ENCODE measurements at places on chromosomes 7 and 10.

DNA sequence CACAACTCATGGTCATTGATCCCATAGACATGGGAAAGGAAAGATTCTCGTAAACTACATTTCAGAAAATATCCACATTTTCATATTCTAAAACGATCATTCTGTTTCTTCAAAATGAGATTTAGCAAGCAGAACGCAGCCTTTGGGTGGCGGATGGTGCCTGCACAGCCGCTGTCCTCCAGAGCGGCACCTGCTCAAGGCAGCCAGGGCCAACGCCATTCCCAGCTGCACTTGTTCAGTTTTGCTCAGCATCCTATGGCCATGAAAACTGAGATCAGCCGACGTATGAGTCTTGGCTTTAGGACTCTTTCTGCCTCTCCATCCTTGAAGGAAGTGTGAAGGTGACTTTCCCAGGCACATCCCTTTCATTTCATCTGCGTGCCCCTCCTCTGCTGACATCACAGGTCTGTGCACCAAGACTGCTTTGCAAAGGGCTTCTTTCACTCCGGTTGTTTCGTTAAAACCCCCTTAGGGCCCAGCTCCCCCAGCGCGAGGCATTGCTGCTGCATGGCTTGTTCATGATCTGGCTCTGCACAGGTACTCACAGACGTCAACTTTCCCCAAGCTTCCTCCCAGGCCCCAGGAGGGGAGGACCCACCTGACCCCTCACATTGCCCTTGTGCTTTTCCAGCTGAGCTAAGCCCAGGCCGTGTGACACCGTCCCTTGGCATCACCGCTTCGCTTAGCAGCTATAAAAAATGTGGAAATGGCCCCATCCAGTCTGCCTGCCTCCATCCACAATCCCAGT lies 37.2 kb downstream of the TCERG1L start:
- DNase-seq = peak; percentile 62

DNA sequence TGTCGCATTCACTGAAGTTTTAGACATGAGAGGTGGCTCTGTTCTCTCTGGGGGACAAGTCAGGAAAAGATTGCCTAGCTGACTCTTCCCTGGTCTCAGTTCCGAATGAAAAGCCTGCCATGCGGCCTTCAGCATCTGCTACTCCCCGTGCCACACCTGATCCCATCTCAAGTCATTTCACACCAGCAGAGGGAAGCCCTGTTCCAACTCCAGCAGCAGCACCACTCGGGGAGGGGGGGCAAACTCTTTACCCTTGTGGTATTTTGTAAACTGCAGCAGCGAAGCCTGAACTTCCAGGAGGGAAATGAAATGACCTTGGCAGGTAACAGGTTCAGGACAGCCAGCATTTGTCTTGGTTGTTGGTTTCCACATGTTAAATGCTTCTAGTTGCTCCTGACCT lies 13.8 kb downstream of the LRRC4 start:
- no peak for DNase-seq

DNA sequence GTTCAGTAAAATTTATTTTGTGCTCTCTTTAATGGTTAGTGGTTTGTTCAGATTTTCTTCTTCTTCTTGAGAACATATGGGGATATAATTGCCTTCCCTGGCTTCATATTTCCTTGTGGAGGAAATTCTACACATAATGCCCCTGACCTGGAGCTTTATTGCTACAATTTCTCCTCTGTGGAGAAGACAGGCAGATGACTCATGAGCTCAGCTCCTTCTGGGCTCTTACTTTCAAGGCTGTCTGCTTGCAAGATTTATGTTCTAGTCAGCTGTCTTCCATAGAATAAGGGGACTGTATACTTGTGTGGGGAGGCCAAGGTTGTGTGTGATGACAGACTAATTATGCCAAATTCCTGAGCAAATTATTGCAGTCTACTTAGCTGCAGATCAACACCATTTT lies 1.6 kb downstream of the LRRD1 start:
- DNase-seq = no peak

GRCh38 chr10:126569513-126570244 lies 100.8 kb downstream of the C10orf90 start:
- DNase-seq = no peak

DNA sequence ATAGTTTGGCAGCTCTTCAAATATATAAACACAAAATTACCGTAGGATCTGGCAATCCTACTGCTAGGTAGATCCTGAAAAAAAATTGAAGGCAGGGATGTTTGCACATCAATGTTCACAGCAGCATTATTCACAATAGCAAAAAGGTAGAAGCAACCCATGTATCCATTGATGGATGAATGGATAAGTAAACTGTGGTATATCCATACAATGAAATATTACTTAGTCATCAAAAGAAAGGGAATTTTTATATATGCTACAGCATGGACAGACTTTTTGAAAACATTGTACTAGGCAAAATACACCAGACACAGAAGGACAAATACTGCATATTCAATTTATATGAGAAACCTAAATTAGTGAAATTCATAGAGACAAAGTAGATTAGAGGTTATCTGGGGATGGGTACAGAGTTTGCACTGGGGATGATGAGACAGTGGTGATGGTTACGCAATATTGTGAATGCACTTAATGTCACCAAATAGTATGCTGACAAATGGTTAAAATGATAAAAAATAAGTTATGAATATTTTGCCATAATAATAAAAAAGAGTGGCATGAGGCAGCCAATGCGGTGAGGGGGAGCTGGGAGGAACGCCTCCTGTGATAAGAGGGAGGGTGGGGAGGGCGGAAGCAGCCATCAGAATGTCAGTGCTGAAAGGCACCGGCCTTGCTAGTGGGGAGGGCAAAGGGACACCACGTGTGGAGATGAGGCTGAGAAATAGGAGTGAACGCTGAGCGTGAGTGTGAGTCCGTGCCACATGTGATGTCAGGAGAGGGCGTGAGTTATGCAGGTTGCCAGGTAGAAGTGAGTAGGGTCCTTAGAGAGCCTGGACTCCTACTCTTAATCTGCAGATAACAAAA lies 386.1 kb upstream of the PODXL start:
- DNase-seq = no peak

DNA sequence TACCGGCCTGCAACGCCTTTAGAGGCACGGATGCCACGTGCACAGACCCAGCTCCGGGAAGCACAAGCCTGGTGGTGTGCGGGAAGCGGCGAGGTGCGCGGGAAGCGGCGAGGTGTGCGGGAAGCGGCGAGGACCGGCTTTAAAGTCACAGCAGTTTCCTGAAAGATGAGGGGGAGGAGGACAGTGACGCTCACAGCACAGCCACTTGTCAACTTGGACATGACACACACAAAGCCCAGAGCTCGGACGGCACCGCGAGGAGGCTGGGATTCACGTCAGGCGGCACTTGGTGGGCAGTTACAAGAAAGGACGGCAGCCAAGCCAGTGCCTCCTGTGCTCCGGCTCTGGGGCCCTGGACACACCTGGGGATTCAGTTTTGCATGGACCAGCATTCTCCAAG lies 525.9 kb downstream of the DNAJB6 start:
- DNase-seq = no peak

GRCh38 chr7:42080841-42081586 lies 156.0 kb downstream of the GLI3 start:
- no peak for DNase-seq

DNA sequence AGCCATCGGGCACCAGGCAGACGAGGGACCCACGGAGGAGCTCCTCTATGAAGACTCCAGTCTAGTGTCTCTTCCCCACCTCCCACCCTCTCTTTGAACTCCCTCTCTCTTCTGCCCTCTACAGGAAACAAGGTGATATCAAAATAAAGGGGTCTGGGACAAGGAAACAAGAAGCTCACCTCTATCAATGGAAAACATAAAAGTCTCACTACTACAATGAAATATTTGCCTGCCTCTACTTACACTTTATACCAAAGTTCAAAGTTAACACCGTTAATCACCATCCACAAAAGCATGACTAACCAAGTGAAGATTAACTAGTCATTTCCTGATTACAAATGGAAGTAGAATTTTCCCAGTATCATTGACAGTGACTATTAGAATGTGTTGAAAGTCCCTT lies 82.2 kb downstream of the PARD3 start:
- no peak for DNase-seq

DNA sequence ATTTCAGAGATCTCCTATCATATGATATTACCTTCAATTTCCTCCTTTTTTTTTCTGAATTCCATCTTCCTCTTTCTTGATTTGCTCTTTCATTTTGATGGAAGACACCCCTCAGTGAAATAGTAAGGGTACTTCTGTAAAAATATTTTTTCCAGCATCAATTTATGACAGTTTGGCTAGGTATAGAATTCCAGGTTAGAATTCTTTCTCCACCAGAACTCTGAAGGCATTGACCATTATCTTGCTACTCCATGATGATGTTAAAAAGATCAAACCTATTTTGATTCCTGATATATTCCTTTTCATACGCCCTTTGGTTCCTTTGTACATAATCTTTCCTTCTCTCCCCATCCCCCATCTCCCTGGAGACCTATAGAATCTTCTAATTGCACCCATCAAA lies 48.4 kb downstream of the MTPAP start:
- DNase-seq = no peak

- no peak for DNase-seq
These were observed 89.3 kb upstream of the PITRM1 start for GRCh38 chr10:3261921-3262320.

DNA sequence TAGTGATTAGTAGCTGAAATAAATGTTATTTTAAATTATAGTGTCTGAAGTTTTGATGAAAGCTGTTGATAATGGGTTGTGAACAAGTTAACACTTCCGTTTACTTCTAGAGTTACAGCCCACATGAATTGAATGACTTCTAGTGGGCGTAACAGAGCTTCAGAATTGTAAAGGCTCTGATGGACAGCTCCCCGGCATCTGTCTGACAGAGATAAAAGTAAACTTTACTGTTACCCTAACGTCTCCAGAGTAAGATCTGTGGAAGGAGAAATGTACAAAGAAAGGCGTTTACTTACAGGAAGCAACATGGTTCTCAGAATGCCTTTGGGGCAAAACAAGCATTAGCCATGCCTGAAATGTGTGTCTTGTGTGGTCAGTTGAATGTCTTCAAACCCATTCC lies 124.4 kb downstream of the ADARB2 start:
- no peak for DNase-seq

- DNase-seq = no peak
These were observed 34.2 kb upstream of the LAMB1 start for GRCh38 chr7:108037140-108037539.

GRCh38 chr7:65554-65953 lies 126.8 kb upstream of the FAM20C start:
- no peak for DNase-seq

DNA sequence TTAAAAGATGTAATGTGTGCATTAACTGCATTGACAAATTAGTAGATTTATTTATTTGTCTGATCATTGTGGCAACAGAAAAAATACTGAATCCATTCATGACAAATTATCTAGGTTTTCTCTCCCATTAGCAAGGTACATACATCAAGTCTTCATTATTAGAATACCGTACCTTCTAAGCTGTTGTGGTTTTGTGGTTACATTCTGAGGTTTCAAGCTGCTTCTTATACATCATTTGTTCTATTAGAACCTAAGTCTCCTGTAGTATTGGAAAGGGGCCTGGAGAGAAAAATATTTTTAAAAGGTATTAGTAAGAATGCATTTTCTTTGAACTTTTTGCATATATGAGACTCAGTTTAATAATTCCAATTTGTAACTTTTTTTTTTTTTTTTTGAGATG lies 26.3 kb upstream of the CACNB2 start:
- DNase-seq = no peak

DNA sequence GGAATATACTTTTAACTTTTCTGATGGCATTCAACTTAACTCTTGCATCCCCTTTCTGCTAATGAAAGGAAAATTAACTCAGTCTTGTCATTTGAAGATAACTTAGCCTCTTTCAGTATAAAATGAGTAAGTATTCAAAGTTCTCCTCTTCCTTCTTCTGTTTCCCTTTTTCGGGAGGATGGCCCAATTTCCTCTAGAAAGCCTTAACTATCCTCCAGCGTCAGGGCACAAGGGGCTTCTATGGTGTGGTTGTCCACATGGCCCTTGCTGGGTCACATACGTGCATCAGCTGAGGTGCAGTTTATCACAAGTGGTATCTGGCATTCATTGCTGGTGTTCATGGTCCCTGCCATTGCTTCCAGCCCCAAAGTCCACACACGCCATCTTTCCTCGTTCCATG lies 17.8 kb upstream of the GSAP start:
- no peak for DNase-seq

GRCh38 chr10:113680190-113681111 lies 739 bp downstream of the CASP7 start:
- DNase-seq = no peak

GRCh38 chr7:92730808-92731207 lies 105.6 kb downstream of the CDK6 start:
- no peak for DNase-seq

- DNase-seq = peak; percentile 65
These were observed 36.7 kb downstream of the ASNS start for GRCh38 chr7:97835296-97836138.

- no peak for DNase-seq
These were observed 92.8 kb upstream of the PPIF start for GRCh38 chr10:79254333-79255006.

DNA sequence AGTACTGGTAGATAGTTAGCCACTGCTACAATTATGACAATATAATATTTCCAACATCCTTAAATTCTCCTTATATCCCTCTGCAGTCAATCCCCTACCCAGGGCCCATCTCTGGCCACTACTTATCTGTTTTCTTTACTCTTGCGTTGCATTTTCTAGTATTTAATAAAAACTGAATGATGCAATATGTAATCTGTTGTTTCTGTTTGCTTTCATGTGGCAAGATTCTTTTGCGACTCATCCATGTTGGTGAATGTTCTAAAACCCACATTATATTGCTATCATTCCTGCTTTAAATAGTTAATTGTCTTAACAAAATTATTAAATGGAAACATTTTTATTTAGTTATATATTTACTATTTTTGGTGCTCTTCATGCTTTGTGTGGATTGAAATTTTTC lies 338.5 kb downstream of the MDFIC start:
- no peak for DNase-seq

- DNase-seq = no peak
These were observed 5.9 kb downstream of the BORCS7 start for GRCh38 chr10:102859911-102860310.

DNA sequence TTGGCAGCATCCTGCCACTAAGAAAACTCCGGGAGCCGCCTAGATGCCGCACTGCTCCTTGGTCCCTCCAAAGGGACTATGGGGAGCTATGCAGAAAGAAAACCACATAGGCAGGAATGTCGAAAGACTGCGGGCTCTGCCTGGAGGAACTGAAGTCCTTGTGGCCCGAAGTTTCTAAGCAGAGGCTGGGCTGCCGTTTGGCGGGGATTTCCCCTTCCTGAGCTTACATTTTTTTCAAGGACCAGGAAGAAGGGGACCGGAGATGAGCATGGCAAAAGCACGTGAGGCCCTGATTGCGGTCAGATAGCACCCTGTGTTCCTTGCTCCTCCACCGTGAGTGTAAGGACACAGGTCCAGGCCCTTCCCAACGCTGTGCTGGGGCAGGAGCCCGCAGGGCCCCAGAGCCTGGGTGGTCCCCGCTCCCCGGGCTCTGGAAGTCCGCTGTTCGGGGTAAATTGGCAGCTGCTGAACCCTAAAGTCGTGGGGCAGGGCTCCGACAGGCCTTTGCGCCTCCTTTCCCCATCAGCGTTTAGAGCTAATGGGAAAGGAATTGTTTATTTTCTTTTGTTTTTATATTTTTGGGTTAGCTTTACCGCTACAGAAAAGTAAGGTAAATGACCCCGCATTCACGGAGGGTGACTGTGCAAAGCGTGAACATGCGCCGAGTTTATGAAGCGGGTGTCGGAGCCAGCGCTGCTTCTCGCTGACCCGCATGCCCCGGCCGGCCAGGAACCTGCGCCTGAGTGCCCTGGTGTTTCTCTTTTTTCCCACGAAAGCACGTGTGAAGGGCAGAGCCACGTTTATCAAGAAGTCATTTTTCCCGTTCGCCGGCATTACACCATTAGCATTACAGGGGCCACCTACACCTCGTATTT lies 356.5 kb upstream of the ZNF32 start:
- no peak for DNase-seq
